ENCODE measurements at places on chromosomes 4 and X.

DNA sequence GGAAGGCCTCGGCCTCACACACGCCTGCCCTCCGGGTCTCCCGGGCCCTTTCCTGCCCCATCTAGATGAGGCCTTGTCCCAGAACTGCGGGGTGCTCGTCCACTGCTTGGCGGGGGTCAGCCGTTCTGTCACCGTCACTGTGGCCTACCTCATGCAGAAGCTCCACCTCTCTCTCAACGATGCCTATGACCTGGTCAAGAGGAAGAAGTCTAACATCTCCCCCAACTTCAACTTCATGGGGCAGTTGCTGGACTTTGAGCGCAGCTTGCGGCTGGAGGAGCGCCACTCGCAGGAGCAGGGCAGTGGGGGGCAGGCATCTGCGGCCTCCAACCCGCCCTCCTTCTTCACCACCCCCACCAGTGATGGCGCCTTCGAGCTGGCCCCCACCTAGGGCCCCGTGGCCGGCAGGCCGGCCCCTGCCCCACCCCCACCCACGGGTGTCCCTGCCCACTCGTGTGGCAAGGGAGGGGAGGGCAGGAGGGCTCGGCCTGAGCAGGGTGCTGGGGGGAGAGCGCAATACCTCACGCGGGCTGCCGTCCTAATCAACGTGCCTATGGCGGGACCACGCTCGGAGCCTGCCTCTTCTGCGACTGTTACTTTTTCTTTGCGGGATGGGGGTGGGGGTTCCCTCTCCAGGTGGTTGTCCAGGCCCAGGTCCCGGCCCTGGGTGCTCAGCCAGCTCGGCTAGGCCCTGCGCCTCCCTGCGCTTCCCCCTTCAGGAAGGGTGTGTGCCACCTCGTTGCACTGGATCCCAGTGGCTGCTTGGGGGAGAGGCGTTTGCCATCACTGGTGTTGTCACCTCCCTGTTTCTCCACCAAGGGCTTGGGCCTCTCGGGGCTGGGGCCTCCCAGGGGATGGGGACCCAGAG is 3.1 kb downstream of the DUSP9 start:
- DNase-seq, result no peak

DNA sequence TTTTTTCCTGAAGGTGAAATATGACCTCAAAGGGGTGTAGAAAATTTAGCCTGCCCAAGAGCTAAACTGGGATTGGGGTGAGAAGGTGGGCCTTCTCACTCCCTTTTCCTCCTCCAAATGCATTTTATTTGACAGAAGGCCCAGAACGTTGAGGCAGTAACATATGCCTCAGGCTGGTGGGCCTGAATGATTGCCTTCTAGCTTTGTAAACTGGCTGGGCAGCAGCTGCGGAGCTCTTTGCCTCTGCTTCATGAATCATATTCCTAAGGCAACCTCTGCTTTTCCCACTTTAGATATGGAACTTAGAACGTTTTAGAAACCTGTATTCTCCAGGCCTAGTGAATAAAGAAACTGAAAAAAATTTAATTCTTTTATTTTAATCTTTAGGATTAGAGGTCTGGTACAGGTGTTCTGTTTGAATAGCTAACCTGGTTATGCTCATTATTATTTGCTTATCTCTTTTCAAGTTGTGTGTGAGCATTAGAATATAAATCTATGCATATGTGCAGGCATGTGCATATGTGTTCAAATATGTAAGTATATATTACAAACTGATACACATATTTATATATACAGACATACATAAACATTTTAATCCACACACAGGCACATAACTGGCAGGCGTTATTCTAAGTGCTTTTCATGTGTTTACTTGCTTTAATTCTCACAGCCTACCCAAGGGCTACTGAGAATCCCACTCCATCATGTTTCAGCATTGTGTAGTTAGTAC is 11.5 kb downstream of the PRDM8 start:
- no peak for DNase-seq

- no peak for DNase-seq
These were observed 36.0 kb upstream of the TTC29 start for GRCh38 chr4:146981651-146982050.

- DNase-seq, result no peak
These were observed 1100.0 kb upstream of the SLIT2 start for GRCh38 chr4:19151684-19152083.

- DNase-seq, result peak; percentile 77
These were observed 15.8 kb downstream of the ZCCHC12 start for GRCh38 chrX:118839334-118839958.

DNA sequence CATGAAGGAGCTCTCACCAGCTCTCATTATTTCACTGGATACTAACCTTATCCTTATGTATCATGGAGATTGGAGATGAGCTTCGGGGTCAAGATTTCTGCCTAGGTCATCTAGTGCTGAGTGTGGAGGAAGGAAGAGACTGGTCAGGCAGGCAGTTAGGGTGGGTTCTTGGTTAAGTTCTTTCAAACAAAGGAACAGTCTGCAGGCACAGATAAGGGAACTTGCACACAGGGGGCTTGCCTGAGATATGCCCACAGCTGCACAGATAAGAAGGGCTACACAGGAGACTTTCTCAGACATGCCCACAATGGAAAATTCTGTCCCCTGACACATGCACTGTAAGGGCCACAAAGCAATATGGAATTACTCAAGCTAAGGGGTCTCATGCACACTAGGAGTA is 904.1 kb downstream of the NLGN4X start:
- DNase-seq, result no peak

GRCh38 chr4:103126126-103126525 is 26.5 kb upstream of the BDH2 start:
- no peak for DNase-seq

DNA sequence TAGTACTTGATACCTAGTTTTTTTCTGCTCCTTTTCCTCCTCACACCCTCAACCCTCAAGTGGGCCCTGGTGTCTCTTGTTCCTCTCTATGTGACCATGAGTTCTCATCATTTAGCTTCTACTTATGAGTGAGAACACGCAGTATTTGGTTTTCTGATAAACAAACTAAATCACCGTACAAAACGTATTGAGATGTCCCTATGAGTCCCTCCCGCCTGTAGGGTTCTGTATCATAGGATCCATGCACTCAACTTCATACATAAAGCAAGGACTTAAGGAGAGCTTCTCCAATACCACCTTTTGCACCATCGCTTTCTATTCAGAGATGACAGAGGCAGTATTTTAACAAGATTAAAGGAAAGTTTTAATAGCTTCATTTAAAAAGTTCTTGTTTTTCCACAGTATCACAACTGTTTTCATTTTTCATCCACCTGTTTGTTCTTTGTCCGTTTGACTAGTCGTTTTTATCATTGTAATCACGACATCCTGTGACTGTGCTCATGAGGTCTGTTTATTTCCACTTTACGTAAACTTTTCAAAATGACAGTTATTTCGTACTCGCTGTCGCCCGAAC is 457 bp upstream of the RAB9A start:
- DNase-seq, result no peak

- no peak for DNase-seq
These were observed 11.9 kb downstream of the SULT1E1 start for GRCh38 chr4:69848028-69848427.

DNA sequence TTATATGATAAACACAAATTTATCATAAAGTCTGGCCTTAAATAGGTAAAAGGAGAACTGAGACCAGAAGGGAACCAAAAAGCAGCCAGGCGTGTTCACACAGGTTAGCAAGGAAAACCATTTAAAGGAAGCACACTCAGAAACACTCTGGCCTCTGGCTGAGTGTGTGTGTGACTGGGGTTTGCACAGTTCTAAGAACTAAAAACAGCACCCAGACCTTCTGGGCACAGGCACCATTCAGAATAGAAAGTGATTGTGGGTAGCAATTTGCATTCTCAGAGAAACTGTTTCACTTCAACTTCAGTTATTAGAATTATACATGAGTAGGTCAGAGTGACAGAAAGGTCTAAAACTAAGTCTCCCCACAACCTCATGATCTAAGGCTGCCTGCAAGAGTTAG is 10.0 kb downstream of the GPR82 start:
- no peak for DNase-seq

GRCh38 chrX:10507181-10507580 is 113.2 kb downstream of the MID1 start:
- no peak for DNase-seq

- no peak for DNase-seq
These were observed 52.0 kb downstream of the HMX1 start for GRCh38 chr4:8819473-8820177.

- DNase-seq, result peak; percentile 1
These were observed 1.1 kb downstream of the TMEM35A start for GRCh38 chrX:101079736-101080270.

- no peak for DNase-seq
These were observed 586.2 kb upstream of the AGA start for GRCh38 chr4:178028481-178028880.

DNA sequence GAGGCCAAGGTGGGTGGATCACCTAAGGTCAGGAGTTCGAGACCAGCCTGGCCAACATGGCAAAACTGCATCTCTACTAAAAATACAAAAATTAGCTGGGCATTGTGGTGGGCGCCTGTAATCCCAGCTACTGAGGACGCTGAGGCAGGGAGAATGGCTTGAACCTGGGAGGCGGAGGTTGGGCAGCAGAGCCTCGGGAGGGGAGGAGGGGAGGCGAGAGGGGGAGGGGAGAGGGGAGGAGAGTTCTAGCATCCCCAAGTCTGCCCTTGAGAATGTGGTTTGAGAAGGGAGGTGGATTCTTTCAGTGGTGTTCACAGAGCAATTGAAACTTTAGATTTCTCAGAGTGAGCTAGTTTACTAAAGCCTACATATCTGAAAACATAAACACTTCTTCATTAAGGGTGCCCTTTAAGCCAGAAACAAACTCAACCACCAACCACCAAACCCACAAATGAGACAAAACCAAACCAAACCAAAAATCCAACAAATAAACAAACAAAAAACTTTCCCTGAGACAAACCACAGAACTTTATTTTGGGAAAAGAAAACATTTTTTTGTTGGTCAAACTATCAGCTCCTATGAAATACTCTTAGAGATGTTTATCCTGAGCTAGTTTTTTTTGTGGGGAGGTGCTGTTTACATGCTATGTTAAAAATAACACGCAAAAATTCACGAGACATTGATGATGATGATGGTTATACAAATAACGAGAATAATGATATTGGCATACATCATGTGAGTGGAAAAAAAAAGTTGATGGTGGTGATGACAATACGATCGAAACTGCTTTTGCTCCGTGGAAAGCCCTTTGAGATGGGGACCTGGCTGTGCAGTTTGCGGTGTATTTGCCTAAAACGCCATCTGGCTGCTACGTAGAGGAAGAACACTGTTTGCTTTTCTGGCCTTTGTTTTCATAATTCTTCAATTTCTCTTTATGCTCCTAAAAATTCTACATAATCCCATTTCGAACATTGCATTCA is 98.2 kb upstream of the PRKX start:
- DNase-seq, result peak; percentile 23
